Naive B cell (primary cell): ENCODE measurements at places on chromosomes 16 and 17.

DNA sequence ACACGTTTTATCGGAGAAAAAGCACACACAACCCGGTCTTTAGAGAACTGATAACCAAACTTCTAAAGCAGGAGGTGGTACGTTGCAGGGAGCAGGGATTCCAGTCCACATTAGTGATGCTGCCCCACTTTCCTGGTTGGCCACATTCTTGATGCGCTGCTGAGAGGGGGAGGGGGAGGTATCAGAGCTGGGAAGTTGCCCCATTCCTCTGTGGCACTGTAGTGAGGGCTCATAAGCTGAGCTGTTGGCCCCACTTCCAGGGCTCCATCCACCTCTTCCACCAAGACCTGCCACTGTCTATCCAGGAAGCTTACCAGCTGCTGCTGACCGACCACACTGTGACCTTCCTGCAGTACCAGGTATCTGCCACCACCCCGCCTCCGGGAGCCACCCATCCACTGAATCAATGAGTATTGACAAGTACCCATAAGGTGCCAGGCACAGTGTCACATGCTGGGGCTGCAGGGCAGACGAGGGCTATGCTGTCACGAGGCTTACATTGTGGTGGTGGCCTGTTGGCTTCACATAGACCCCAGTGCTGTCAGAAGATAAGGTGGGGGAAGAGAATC, 1.1 kb downstream of the TSEN54 start:
- no peak for DNase-seq

DNA sequence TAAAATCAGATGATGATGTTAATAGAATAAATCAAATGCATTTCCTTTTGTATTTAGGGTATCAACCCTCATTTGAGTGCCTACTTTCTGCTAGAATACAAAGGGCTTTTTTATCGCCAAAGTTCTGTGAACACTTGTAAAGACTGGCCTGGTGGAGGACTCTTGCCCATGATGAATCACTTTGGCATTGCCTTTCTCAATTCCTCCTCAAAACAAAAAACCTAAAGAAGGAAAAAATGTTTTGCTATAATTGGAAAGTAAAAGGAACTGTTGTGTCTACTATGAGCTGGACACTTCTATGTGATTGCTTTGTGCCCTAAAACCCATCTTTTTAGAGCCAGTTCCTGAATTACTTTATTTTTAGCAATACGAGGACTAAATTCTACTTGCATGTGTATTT, 13.0 kb upstream of the DHRS11 start:
- no peak for DNase-seq

DNA sequence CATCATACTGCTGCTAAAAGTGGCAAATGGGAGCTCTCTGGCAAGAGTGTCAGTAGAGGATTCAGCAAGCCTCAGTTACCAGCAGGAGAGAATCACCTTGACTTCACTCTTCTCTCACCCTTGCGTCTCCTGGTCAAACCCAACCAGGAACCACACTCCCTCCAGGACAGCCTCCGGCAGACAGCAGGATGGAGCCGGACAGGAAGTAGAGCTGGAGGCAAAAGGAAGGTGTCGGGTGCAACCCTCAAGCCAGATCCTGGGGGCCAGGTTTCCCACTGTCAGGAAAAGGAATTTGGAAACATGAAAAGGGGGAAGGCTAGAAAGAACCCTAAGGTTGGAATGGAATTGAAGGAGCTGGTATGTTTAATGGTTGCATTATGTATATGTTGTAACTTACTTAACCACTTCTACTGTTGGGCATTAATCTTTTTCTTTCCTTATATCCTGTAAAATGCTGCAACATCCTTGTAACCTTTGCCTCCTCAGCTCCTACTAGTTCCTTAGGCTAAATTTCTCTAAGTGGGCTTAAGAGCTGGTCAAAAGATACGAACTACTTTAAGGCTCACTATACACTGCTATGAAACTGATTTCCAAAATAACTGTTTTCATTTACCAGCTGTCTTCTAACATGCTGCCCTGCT, 40.3 kb downstream of the CYTH1 start:
- DNase-seq: no peak

GRCh38 chr17:65409381-65409780, 152.1 kb downstream of the AXIN2 start:
- DNase-seq: no peak

DNA sequence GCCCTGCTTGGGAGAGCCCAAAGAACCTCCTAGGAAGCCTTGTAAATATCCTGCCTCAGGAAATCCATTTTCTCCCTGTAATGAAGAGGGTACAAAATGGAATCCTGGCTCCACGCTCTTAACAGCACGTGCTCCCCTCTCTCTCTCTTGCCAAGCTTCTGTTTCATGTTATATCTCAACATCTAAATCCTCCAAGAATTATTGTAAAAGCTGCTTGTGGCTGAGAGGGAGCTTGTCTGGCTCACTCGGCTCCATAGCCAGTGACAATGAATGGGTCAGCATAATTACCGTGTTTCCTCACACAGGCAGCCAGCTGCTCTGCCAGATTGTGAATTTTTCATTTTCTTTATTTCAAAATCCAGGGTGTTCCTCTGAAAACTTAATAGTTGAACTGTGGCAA, 317.8 kb downstream of the RBFOX1 start:
- DNase-seq: no peak
